ENCODE measurements at places on chromosomes 4 and X. TPM values are rescaled to one million over a fixed set of nuclear protein-coding genes. Genes with fewer than 3 reads are reported as not detected.

- no peak overlapping the region for H3K4me3 ChIP-seq
- H3K36me3 ChIP-seq: no peaks in the 10 kb centered on the region
- no peaks in the 10 kb centered on the region for H3K27me3 ChIP-seq
- H3K4me1 ChIP-seq: no peaks in the 10 kb centered on the region
These were observed 39.4 kb downstream of the PDE5A start for GRCh38 chr4:119589165-119589564.

DNA sequence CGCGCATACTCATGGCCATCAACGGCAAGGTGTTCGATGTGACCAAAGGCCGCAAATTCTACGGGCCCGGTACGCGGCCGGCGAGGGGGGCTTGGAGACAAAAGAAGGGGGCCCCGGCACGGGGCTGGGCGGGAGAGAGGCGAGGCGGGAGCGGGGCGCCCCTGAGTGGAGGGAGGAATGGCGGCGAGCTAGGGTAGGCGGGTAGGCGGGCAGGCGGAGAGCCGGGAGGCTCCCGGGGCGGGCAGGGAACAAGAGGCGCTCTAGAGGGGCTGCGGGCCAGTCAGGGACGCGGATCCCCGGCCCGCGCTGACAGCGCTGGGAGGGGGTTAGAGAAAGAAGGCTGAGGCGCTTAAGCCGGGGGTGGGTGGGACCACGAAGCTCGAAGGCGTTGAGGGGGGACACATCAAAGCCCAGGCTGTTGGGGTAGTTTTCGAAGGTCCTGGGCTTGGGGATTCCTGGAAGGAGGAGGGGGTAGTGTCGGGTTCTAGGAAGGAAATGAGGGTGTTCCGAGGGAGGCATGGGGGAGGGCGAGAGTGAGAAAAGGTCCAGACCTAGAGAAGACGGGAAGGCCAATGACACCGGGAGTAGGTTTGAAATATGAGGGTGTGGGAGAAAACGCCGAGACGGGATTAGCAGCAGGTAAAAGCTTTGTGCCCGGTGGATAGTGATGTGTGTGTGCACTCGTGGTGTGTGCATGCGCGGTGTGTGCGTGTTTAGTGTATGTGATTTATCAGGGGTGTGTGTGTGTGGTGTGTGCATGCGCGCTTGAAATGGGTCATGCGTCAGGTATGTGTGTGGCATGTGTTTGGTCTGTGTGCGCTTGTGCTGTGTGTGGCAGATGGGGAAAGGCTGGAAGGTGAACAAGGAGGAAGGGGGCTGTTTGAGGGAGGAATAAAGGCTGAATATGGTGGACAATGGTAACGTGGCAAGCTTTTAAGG lies 807 bp downstream of the PGRMC1 start:
- peak overlapping the region; percentile 75 for H3K27ac ChIP-seq
- peaks cover 51% of the 10 kb centered on the region for H3K4me1 ChIP-seq
- H3K36me3 ChIP-seq: no peaks in the 10 kb centered on the region
- peak overlapping the region; percentile 80 for H3K4me3 ChIP-seq

- no peak overlapping the region for H3K27ac ChIP-seq
- H3K27me3 ChIP-seq: no peaks in the 10 kb centered on the region
- no peak overlapping the region for H3K4me3 ChIP-seq
- H3K4me1 ChIP-seq: no peaks in the 10 kb centered on the region
- H3K36me3 ChIP-seq: no peaks in the 10 kb centered on the region
- DNase-seq: no peak
These were observed 927.6 kb downstream of the PCDH7 start for GRCh38 chr4:31647786-31648185.

SPARCL1 gene
- 0.04 TPM for total RNA-seq

NUDT10 gene
- total RNA-seq: not detected

All from HepG2 (cell line).